Smooth muscle cell of the pulmonary artery (primary cell): ENCODE measurements at places on chromosomes 4 and X. TPM values are rescaled to one million over a fixed set of nuclear protein-coding genes. Genes with fewer than 3 reads are reported as not detected.

The MTTP gene
- 0.33 TPM in 1 of 2 replicates, not detected in the other for total RNA-seq

The ZNF275 gene
- total RNA-seq = 13.4 and 14.2 TPM in 2 replicates

The SUPT20HL1 gene
- 0.07 TPM in 1 of 2 replicates, not detected in the other for total RNA-seq

The CTSO gene
- total RNA-seq = 23.3 and 25.8 TPM in 2 replicates

The GLOD5 gene
- total RNA-seq = not detected in 2 replicates

The AREG gene
- total RNA-seq = 0.30 and 3.5 TPM in 2 replicates

The UGT2A1 gene
- not detected in 2 replicates for total RNA-seq

The GABRG1 gene
- under 0.01 TPM in 1 of 2 replicates, not detected in the other for total RNA-seq

The ARAP2 gene
- total RNA-seq = 0.23 and 0.52 TPM in 2 replicates
